ENCODE measurements at places on chromosomes 3 and 15.
A peak's percentile ranks its signal among the peaks of the same experiment; 100 is the strongest.

DNA sequence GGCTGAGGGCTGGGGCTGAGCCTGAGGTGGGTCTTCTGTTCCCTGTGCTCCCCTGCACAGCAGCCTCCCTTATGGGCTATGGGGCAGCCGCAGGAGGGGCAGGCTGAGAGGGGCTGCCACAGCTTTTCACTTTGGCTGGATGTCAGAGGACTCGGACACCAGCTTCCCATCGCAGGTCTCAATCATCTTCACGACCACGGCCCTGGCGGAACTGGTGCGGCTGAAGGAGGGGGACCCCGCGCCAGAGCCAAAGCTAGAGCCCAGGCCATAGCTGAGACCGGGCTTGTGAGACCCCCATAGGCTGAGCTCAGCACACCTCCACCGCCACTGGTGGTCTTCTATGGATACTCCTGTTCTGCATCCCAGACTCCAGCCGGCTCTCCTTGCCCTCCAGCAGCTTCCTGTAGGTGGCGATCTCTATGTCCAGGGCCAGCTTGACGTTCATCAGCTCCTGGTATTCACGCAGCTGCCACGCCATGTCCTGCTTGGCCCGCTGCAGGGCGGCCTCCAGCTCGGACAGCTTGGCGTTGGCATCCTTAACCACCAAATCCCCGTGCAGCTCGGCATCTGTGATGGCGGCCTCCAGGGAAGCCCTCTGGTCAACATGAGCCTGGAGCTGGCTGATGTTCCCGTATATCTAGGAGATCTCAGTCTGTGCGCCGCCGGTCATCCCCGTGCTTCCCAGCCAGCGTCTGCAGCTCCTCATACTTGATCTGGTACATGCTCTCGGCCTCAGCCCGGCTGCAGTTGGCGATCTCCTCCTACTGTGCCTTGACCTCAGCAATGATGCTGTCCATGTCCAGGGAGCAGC lies 181.7 kb upstream of the SYNPR start:
- no peak for DNase-seq

- DNase-seq = no peak
These were observed 80.6 kb upstream of the CTNNB1 start for GRCh38 chr3:41118461-41119390.

GRCh38 chr3:159813822-159814531 lies 174.7 kb upstream of the IL12A start:
- DNase-seq = no peak

DNA sequence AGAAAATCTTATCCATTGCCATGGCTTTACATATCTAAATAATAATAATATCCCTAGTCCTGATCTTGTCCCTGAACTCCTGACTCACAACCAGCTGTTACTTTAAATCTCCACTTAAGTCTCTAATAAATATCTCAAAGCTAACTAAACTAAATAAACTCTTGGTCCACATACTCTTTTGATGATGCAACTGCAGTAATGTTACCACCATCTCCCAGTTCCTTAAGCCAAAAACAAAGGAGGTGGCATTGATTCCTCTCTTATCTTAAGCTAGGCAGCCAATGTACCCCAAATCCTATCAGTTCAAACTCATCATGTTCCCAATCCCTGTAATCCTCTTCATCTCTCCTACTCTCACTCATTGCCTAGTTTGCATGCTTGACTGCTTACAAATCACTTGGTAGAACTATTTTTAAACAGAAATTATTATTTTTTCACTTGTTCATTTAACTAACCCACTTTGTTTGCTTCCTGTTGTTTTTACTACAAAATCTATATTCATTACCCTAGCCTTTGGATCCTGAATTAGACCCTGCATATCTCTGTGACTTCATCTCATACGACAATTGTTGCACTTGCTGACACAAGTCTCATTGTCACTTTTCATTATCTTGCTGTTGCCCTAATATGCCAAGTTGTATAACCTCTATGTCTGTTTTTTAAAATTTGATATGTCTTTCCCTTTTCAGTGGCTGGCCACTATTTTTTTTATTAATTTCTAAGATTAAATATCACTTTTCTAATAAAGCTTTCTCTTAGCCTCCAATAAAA lies 462.2 kb downstream of the ZPLD1 start:
- DNase-seq = no peak

DNA sequence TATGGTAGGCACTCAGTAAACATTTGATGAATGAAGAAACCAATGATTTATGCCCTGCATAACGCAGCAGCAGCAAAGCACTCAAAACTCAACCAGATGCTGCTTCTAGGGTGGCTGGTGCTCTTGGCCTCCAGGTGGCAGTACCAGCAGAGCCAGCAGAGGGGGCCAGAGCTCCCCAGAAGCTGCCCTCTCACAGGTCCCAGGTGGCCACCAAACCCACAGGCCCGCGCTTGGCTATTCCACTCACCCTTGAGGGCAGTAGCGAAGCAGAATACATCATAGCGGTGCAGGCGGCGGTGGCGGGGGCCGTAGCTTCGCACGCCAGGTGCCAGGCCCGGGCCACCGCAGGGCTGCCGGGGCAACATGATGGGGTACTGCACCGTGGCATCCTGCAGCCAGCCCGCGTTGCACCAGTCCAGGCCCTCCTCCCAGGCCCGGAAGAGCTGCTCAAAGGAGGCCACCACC lies 16.6 kb downstream of the HAPLN3 start:
- no peak for DNase-seq

DNA sequence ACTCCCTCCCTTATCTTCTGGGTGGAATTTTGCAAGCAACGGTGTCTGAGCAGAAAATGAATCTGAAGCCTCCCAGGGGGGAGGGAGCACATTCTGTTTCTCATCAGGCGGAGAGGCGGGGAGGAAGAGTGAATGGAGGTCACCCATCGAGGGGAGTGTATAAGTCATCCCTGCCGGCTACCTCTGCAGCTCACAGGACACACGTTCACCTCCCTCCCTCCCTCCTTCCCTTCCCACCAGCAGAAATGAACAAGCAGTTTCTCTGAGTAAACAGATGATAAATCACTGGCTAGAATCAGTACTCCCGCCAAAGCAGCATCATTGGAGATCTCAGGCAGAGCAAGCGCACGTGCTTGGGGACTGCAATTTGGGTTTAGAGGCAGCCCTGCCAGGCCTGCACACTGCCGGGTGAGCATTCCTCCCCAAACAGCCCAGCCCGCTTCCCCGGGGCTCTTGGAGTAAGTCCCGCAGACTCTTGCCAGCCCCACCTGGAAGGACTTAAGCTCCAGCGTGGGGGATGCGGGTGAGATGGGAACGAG lies 38.3 kb downstream of the CPN2 start:
- DNase-seq = peak; percentile 81

DNA sequence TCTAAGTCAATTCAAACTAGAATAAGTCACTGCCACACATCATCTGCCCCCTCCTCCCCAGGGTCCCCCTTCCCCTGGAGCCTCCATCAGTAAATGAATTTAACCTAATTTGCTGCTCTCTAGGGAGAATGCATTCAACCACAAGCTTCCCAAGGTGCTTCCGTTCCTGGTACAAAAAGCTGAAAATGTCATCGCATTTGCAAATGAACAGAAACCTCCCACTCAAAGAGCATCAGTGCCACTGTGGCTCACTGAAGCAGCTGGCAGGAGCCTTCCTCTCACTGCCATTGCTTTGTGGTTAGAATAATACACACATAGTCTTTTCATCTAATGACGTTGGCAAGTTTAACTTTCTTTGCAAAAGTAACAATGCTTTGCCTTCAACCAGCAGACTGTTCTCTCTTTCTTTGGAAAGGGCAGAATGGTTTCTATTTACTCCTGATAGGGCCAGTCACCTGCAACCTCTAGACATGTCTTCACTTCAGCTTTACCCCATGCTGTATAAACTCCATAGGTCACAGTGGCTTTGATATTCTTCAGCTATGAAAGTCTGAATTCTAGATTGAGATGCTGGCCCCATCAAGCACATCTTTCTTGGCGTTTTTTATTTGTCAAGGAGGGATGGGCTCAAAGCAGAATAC lies 238.1 kb downstream of the CPNE4 start:
- DNase-seq = no peak

GRCh38 chr3:122828281-122828680 lies 33.4 kb downstream of the SLC49A4 start:
- no peak for DNase-seq

Measured in hindlimb muscle (tissue), 1 donor.